ENCODE measurements at places on chromosomes 4 and X.

DNA sequence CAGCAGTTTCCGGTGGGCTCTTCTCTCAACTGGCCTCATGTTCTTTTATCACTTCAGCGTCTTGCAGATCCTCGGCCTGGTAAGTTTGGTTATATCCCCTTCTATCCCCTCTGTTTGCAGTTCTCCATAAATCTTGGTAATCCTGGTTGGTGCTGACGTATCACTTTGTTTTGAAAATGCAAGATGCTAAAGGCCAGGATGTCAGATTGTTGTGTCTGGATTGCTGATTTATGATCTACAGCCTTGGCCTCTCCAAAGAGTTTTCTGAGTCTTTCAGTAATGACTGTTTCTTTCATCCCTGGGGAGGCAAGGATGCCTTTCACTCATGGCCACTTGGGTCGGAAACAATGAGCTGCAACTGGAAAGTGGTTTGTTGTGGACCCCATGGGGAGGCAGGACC, 146.4 kb downstream of the AMMECR1 start:
- no peak for DNase-seq

DNA sequence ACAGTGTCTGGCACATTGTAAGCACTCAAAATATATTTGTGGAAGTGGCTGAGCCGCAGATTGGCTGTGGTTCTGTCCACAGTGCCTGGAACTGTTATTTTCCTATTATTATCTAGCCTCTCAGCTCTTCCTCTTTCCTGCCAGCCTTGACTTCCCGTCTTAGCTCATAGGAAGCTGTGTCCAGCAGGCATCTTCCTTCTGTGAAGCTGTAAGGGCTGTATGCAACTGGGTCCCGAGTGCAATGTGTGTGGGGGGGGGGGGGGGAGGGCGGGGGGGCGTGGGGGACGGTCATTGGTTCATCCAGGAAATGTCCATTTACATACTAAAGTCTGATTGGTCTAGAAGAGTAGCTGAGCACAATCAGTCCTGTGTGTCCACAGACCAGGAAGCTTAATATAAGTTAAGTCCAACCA, 210.7 kb downstream of the PDGFRA start:
- no peak for DNase-seq

- no peak for DNase-seq
Measured at GRCh38 chr4:31362756-31363155, 642.6 kb downstream of the PCDH7 start.

DNA sequence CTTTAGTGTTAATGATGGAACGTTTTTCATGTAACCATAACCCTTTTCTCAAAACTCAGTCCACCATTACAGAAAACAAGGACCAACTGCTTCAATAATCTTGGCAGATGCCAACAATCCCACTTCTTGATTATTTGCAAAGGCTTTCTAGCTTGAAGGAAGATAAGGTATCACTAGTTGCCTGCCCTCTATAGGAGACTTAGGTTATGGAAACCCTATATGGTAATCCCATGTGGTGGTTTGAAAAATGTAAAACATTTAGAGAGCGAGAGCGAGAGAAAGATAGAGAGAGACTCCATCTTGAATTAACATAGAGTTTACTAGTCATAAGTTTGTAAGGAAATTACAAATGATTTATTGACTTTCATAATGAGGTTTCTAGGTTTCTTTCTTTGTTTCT, 1627.5 kb upstream of the TENM3 start:
- no peak for DNase-seq

GRCh38 chr4:82585690-82586435, 24.1 kb upstream of the TMEM150C start:
- DNase-seq = no peak

DNA sequence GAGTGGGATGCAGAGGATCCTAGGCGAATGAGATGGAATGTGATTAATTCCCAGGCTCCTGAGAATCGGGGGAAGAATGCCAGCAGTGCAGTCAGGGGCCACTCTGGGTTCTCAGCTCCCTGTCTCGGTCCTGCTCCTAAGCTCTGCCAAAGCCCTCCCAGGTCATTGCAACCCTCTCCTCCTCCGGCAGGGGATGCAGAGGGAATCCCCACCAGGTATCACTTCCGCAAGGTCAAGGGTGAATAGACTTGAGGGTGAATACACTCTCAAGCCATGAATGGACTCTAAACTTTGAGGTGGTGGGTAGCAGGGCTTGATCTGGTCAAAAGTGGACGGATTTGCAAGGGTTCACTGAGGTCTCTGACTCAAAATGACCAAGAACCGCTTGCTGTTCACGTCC, 139.3 kb upstream of the MXRA5 start:
- no peak for DNase-seq

DNA sequence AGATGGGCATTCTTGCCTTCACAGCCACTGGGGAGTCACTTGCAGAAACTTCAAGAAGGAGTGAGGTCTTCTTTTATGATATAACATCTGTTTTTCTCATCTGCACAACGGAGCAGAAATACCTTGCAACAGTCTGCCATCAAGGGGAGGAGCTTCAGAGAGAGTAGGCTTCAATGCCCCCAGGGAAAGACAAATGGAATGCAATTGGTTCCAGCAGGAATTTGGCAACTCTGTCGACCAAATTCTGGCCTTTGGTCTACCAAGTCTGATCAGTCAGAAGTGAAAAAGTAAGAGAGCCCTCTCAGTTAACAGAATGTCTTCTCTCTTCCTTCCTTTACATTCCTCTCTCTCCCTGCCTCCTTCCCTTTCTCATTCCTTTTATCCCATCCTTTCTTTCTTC, 229.3 kb downstream of the IDS start:
- no peak for DNase-seq

GRCh38 chr4:40046311-40046980, 10.2 kb upstream of the N4BP2 start:
- DNase-seq = no peak

- DNase-seq = no peak
Measured at GRCh38 chr4:150942539-150942938, 72.5 kb downstream of the LRBA start.

DNA sequence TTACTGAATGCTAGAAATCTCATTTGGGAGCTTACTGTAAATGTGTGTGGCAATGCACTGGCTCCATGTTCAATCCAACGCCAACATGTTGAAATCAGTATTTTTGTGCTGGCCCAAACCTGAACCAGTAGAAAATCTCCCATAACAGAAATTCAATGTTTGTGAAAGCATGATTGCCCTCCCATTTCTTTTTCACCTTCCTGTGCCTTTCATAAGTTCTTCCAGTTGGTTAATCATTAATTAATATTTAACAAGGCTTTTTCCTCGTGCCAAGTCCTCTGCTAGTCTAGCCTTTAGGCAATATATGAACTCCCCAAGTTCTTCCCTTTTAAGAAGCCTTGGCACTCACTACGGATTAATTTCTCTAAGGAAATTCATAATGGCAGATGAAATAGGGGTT, 1.3 kb upstream of the PLS3 start:
- no peak for DNase-seq

DNA sequence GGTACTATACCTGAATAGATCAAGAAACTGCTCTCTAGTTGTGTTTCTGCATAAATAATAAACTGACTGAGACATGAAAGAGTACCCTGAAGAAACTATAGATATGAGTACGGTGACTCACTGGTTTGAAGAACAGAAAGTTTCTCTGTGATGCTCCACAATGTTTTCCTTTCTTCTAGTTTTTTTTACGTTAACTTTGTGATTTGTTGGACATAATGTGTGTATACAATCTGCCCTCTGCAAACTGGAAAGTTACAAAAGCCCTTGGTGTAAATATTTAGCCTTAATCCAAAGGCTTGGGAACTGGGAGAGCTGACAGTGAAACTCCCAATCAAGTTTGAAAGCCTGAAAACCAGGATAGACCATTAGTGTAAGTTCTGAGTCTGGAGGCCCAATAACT, 31.6 kb upstream of the PAPSS1 start:
- DNase-seq = no peak

- no peak for DNase-seq
Measured at GRCh38 chr4:119647558-119647957, 19.0 kb upstream of the PDE5A start.

DNA sequence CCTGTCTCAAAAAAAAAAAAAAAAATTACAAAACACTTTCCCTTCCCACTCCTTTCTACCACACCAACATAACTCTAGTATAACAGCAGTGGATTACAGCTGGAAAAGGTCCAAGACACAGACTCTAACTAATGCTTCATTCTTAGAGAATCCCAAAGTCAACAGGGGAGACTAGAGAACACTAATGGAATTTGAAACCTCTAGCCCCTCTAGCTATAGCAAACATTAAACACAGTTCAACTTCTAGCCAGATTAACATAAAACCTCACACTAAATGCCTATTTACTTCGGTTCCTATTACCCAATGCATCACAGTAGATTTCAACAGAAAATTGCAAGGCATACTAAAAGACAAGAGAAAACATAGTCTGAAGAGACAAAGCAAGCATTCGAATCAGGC, 10.5 kb upstream of the DHX15 start:
- no peak for DNase-seq

- no peak for DNase-seq
Measured at GRCh38 chr4:186981161-186981560, 257.5 kb upstream of the FAT1 start.

DNA sequence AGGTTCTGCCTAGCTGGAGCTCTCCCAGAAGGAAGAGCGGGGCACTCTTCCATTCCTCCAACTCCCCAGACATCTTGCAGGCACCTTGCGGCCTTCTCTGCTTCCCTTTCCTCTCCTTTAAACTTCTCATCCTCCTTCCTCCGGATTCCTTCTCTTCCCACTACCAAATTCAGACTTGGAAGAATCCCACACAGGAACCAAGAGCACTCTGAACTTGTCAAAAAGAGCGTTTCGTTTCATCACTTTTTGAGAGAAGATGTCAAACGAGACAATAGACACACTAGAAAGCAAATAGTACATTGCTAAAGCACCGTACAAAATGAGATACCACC, 512 bp upstream of the UCP1 start:
- no peak for DNase-seq

DNA sequence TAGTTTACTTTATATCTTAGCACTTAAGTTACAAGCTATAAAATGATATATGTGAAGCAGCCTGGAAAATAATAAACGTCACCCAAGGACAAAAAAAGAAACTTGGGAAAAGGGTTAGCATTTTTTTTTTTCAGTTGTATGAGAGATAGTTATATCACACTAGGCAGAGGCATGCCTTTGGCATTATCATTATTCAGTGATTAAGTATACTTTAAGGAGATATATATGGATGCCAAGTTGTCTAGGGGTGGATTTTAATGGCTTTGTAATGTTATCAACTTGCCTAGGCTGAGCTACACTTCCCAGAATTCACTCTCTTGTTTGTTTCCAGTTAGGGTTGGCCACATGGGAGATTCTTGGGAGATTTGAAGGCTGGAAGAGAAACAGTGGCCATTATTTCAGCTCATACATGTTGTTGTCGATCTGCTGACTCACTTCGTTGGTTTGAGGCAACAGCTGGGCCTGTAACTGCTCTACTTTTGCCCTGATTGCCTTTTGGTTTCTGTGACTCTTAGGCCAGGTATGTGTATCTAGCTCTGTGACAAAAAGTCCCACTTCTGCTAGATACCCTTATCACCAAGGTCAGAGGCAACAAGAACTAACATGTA, 11.5 kb upstream of the SRPX start:
- no peak for DNase-seq

DNA sequence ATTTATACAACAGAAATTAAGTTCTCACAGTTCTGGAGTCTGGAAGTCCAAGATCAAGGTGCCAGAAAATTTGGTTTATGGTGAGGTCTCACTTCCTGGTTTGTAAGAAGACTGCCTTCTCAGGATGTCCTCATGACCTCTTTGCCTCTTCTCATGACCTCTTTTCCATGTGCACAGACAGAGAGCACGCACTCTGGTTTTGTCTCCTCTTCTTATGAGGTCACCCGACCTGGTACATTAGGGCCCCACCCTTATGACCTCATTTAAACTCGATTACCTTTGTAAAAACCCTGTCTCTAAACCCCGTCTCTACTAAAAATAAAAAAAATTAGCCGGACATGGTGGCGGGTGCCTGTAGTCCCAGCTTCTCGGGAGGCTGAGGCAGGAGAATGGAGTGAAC, 155.9 kb downstream of the KIT start:
- no peak for DNase-seq

DNA sequence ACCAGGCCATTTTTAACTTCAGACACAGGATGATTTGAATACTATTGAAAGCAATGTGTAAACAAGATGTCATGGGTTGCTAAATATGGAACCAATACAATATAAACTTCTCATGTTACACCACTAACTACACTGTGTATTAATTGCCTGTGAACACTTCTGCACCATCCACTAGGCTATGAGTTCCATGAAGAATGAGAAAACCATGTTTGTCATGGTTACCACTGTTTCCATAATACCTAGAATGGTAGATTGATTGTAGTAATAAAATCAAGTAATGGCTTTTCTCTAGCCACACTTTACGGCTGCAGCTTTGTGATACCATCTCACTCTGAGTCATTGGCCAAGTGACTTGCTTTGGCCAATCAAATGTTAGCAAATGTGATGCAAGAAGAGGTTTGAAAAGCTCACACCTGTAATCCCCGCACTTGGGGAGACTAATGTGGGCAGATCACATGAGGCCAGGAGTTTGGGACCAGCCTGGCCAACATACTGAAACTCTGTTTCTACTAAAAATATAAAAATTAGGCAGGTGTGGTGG, 19.9 kb upstream of the CYBB start:
- DNase-seq = no peak

DNA sequence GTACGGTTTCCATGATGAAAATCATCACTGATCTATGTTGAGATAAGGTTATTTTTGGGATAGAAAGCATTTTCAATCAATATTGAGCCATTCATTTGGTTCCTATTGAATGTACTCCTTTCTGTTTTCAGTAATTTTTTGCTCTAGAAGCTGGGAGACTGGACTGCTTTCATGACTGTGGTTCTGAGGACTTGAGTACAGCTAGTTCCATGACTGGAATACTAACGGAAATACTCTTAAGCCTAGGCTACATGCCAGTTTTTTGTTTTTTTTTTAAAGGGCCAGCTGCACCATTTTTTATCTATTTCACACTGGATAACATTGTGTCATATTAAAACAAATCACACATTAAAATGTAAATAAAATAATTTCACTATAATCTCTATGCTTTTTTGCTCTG, 16.7 kb downstream of the PRR32 start:
- no peak for DNase-seq

GRCh38 chrX:140092121-140092520, 126.8 kb upstream of the CXorf66 start:
- no peak for DNase-seq

DNA sequence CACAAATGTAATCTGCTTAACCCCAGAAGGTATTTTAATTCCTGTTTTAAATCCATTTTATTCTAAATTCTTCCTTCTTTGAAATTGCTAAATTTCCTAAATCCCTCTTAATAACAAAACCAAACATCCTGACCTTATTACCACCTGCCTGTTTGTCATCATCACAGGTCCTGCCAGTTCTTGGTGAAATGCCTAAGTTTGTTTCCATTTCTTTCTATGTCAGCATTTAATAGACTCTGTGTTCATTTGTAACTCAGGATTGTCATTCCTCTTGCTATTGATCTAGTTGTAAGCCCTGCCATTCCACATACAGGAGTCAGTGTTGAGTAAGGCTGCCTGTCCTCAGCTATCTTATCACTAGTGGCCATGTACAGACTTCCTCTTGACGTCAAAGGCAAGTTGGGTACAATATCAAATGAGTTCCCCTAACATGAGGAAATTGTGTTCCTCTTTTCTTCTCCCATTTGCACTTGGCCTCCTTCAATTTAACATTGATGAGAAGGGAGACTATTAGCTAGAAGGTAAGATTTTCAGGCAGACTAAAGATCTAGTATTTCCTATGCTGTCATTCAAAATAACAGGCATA, 440.1 kb downstream of the AFF2 start:
- DNase-seq = no peak
